ENCODE measurements at places on chromosomes 2 and 18. TPM values are rescaled to one million over a fixed set of nuclear protein-coding genes. Genes with fewer than 3 reads are reported as not detected.

DYTN gene
- not detected for total RNA-seq

RGPD8 gene
- total RNA-seq: 26.2 TPM

- DNase-seq: no peak
These were observed 133.6 kb upstream of the MYT1L start for GRCh38 chr2:2464643-2465042.

GRCh38 chr18:67194886-67195285, 321.6 kb downstream of the DSEL start:
- DNase-seq: no peak

GRCh38 chr2:205002390-205002789, 457.1 kb downstream of the PARD3B start:
- no peak for DNase-seq

- no peak for DNase-seq
These were observed 184.0 kb downstream of the KCNE4 start for GRCh38 chr2:223235986-223236385.

GRCh38 chr2:198127627-198128026, 323.2 kb downstream of the PLCL1 start:
- DNase-seq: peak; percentile 14

DNA sequence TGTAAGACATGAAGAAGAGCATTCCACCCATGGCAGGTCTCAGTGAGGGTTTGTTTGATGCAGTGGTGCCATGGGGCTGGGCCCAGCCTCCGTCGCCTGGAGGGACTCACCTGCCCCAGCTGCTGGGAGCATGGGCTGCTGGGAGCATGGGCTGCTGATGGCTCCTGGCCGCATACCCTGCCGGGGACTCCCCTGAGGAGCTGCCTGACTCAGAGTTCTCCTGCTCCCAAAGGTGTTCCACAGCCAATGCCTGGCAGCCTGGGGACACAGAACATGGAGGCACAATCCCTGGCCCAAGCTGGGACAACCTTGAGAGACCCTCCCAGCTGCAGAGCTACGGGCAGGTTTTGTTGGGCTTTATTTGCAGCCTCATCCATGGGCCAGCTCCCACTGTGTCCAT, 108.4 kb downstream of the COPS8 start:
- no peak for DNase-seq

- DNase-seq: no peak
These were observed 228.4 kb upstream of the FBXO11 start for GRCh38 chr2:48134704-48135103.

POTEI gene
- total RNA-seq: 0.10 TPM

- no peak for DNase-seq
These were observed 12.0 kb downstream of the DNAJC10 start for GRCh38 chr2:182728014-182728413.

DNA sequence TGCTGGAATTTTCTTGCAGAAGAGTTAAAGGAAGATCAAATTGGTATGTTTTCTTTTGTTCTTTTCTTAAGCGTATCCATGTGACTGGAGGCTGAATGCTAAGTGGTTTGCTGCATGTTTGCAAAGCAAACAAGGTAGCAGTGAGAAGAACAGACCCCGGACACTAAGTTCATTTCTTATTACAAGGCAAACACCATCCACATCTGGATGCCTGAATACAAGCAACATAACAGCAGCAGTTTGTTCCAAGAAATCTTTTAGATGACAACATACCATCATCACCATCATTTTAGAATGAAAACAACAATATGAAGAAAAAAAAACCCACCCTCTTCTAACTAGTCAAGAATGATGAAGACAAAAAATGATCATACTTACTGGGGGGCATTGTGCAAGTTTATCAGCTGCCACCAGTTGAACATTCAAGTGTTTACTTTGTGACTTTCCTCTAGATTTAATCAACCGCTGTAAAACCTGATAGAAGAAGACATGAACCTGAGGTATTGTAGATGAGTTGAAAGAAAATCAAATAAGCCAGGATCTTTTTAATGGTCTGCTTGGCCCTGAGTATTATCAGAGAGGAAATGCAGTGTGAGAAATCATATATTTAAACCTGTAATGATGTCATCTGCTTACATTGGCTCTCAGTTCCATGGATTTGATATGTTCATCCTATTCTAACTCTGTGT, 25.0 kb upstream of the ARL5A start:
- no peak for DNase-seq

DNA sequence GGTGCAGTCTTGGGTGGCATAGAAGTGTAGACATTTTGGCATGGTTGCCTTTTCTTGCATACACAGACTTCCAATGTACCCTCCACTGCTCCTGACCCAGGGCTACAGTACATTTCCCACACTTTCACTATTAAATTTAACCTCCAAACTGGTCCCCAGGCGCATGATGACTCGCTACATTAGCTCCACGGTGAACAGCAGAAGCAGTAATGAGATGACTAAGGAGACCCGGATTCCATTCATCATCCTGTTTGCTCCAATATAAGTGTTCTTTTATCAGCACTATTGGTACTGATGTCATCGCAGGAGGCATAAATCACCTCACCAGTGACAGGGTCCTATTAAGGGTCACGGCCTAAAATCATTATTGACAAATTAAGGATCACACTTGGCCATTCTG, 316.5 kb downstream of the EN1 start:
- no peak for DNase-seq

DNA sequence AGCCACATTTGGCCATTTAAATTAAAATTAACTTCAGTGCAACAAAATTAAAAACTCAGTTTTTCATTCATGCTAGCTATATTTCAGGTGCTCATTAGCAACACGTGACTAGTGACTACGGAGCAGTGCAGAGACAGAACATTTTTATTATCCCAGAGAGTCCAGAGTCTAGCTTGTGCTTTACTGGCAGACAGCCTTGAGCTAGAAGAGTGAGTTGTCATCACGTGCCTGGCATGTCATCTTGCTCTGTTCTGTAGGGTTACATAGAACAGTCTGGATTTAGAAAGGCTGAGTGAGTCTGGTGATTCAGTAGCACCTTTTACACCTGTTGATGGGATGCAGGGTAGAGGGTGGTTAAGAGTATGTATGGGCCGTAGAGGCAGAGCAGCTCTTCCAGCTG, 136.9 kb upstream of the IL1R2 start:
- DNase-seq: no peak

ST6GAL2 gene
- total RNA-seq: 5.9 TPM

ACKR3 gene
- total RNA-seq: 27.3 TPM

OSBPL1A gene
- total RNA-seq: 34.8 TPM

DNA sequence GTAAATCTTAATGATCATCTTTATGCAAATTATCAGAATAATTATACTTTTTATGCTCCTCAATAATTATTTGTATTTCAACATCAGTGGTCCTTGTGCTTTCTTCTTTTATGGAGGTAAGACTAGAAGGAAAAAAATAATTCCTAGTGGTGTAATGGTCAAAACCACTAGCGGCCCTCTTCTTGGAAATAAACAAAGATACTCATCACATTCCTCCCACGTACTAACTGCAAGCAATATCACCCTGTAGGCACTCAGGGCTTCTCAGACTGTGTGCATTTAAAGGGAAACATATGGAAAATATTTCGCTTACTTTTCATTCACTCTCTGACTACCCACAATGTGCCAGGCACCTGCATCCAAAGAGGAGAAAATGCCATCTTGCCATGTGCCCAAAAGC, 263.7 kb downstream of the DOK6 start:
- no peak for DNase-seq

DNA sequence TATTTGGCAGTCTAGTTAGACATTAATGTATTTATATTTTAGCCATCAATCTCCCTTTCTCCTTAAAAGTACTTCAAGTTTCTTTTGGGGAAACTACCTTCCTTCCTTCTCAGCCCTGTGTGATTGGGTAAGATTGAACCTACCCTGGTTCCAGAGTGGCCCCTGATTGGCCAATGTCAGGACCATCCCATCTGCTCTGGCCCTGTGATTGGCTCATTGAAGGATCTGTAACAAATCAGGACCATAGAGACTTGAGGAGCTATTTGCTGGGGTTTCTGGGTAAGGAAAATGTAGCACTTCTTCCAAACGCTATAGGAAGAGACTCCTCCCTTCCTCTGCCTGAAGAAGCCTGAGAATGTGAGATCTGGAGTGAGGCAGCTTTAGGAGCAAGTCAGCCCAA, 59.3 kb downstream of the AQP4 start:
- DNase-seq: no peak

Data from skin of body (tissue), 3 donors.